Activated T-cell treated with anti-CD3 and anti-CD28 coated beads, Interleukin-2, amount 50 U/mL, for 24 hours (primary cell): ENCODE measurements at places on chromosomes 16 and 17.

GRCh38 chr17:42568341-42569111 lies 1.6 kb downstream of the MLX start:
- DNase-seq: no peak

DNA sequence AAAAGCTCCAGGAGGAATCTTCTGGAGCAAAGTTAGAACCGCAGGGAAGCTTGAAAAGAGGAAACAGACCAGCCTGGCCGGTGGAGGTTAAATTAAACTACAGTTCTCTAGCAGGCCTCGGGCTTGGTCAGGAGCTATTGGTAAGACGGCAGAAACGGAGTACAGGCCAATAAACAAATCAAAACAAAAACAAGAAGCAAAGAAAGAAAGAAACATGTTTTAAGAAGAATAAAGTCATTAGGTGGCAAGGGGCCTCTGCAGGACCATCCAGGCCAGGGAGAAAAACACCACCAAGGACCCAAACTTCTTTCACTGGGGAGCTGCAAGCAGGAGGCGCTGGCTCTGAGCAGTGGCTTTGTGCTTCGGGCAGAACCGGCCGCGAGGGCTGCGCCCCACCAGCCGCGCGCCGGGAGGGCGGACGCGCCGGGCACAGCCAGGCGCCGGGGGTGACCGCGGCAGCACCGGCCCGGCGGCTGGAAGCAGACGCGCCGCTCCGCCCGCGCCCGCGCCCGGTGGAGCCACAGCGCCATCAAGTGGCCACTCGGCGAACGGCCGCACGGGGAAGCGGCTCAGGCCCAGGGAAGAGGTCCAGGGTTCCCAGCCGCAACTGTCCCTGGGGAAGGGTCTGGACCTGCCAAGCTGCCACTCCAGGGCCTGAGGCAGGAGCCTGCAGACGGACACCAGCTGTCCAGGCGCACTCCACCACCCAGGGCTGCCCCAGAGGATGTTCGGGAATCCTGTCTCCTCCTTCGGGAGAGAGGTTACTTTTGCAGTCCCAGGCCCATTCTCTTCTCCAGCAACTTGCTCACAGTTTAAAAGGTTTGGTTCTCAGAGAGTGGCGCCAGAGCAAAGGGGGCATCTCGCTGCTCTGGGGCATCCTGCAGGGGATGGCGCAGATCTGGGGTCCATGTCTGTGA lies 419.4 kb downstream of the SOX9 start:
- DNase-seq: peak; percentile 79

GRCh38 chr16:54022362-54022761 lies 264.2 kb downstream of the IRX3 start:
- no peak for DNase-seq

GRCh38 chr17:76264425-76264754 lies 758 bp upstream of the UBALD2 start:
- DNase-seq: no peak

- DNase-seq: no peak
Observed at GRCh38 chr17:57701124-57701523, 44.0 kb downstream of the CCDC182 start.

GRCh38 chr16:57473176-57473840 lies 10.8 kb downstream of the POLR2C start:
- DNase-seq: no peak

GRCh38 chr17:57993471-57994365 lies 5.7 kb upstream of the VEZF1 start:
- no peak for DNase-seq

GRCh38 chr17:6279659-6280058 lies 155.3 kb downstream of the AIPL1 start:
- no peak for DNase-seq

DNA sequence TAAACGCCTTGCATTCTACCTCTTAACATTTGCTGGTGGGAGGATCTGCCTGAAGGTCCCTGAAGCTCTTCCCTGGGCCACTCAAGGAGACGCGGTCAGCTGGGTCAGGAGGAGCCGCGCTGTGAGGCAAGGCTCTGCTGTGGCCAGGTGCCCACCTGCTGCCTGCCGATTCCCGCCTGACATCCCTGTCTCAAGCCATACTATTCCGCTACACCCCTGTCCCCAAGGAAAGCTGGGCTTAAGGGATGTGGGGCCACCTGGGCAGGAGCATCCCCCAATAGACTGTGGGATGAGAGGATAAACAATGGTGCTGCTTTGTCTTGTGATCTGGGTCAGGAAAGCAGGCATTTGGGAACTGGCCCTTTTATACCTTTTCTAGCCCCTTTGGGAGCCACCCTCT lies 5.1 kb downstream of the TPPP3 start:
- DNase-seq: no peak

- DNase-seq: no peak
Observed at GRCh38 chr16:12178251-12178990, 201.9 kb downstream of the SNX29 start.

- peak; percentile 66 for DNase-seq
Observed at GRCh38 chr17:61411261-61412142, 11.9 kb downstream of the TBX2 start.

DNA sequence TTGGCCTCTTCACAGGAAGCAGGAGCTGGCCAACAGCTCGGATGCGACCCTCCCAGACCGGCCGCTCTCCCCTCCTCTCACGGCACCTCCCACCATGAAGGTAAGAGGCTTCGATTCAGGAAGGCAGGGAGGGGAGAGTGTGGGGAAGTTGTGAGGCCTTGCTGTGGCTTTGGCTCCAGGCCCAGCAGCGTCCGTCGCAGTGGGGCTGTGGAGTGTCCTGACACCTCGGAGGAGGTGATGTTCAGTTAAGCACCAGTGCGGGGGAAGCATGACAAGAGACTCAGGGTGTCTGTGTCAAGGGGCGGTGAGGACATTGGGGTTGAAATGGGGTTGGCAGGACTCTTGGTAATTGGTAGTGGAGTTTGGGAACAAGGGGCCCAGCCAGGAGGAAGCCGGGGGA lies 109.0 kb downstream of the RAP1GAP2 start:
- no peak for DNase-seq

- no peak for DNase-seq
Observed at GRCh38 chr16:72740347-72740746, 307.6 kb downstream of the ZFHX3 start.

DNA sequence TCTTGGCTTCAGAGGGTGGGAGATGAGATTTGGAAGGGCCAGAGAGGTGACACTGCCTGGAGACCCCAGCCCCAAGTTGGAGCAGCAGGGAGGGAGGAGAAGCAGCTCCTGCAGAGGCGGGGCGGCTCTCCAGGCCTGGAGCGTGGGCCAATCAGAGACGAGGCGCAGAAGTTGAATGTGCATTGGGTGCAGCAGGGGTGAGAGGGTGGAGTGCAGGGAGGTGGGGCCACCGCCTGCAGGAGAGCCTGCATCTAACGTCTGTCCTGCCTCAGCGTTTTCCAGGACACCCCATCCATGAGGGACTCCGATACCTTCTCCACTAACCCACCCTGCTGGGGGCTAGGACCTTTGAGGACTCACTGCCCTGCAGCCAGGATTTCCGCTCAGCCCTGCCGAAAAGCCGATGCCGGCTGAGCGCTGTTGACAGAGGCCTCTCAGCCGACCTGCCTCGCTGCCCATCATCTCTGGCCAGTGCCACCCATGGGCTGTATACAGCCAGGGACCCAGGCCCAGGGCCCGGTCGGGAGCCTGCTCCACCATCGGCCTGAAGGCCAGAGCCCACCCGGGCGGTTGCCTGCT lies 146.2 kb downstream of the ENGASE start:
- peak; percentile 35 for DNase-seq

DNA sequence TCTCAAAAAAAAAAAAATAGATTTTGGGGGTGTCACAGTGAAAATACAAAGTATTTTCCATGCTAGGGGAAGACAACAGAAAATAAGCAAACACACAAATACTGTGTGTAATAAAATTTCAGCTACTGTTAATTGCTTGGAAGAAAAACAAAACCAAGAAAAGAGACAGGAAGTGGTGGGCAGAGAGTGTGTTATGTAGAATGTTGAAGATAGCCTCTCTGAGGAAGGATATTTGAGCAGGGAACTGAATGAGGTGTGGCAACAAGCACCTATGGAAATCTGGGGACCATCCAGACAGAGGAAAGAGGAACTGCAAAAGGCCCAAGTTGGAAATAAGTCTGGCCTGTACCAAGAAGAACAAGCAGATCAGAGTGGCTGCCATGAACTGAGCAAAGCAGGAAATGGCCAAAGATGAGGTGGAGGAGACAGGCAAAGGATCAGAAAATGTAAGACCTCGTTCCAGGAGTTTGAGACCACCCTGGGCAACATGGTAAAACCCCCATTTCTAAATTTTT lies 7.8 kb upstream of the USP31 start:
- DNase-seq: no peak

- DNase-seq: no peak
Observed at GRCh38 chr16:70582280-70582978, 58.8 kb downstream of the SF3B3 start.

DNA sequence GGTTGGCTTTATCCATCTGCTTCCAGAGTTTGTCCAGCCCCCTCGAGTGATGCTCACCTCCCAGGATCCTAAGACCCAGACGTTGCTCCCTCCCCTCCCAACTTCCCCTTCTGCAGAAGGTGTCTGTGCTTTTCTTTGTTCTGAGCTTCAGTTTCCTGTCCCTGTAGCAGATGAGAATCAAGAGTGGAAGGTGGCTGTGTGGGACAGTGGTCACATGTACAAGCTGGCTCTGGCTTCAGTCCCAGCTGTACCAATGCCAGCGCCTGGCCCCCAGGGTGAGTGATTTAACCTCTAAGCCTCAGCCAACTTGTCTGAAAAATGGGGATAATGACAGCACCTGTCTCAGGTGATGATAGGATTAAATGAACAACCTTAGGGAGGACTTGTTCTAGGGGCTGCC lies 7.7 kb downstream of the PRR15L start:
- no peak for DNase-seq

DNA sequence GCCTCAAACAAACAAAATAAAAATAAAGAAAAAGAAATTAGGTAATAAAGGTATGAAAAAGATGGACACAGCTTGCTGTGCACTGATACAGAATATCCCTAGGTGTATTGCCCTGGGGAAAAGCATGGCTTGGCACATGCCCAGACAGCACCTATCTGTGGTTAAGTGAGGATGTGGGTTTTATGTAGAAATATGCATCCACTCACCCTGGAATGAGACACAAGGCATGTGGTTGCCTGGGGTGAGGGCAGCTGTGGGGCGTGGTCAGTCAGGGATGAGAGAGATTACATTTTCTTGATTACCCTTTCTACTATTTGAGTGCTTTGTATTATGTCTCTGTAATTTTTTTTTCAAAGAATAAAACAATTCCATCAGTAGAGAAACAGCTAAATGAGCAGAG lies 6.9 kb downstream of the PLLP start:
- DNase-seq: no peak

GRCh38 chr17:28895794-28896447 lies 1.6 kb downstream of the FLOT2 start:
- no peak for DNase-seq
